Naive B cell (primary cell): ENCODE measurements at places on chromosomes 16 and 17.

DNA sequence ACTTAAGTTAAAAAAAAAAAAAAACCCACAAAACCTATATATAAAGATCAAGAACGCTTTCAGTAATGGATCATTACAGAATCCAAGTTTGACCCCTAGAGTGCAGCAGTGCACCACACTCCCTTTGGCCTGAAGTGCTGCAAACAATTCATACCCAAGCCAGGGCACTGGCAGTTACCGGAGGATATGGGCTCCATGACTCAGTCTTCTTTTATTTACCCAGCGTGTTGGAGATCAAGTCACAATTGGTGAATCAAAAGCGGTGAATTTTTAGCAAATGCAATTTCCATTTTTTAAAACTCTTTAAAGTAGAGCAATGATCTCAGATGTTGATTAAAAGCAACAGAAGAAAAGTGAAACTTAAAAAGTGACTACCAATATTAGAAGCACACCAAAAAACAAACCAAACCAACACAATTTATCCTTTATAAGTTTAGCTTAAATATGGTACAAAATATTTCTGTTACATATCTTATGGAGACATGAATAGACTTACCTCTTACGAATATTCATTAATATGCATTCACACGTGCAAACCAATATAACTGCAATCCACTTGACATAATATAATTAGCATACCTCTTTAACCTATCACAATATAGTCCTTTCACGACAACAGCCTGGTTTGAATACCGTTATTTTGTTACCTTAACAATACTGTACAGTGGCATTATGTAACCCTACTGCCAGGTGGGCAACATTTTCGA is 46.3 kb downstream of the ZNF652 start:
- peaks cover 27% of the 10 kb centered on the region for H3K4me1 ChIP-seq
- H3K27ac ChIP-seq: no peak overlapping the region
- H3K36me3 ChIP-seq: peaks cover 7% of the 10 kb centered on the region
- peak; percentile 66 for DNase-seq
- H3K27me3 ChIP-seq: no peaks in the 10 kb centered on the region

GRCh38 chr17:21019976-21020586 is 22.7 kb downstream of the USP22 start:
- peaks cover 17% of the 10 kb centered on the region for H3K36me3 ChIP-seq
- H3K27me3 ChIP-seq: no peaks in the 10 kb centered on the region
- peak overlapping the region; percentile 43 for H3K27ac ChIP-seq
- H3K4me3 ChIP-seq: no peak overlapping the region

DNA sequence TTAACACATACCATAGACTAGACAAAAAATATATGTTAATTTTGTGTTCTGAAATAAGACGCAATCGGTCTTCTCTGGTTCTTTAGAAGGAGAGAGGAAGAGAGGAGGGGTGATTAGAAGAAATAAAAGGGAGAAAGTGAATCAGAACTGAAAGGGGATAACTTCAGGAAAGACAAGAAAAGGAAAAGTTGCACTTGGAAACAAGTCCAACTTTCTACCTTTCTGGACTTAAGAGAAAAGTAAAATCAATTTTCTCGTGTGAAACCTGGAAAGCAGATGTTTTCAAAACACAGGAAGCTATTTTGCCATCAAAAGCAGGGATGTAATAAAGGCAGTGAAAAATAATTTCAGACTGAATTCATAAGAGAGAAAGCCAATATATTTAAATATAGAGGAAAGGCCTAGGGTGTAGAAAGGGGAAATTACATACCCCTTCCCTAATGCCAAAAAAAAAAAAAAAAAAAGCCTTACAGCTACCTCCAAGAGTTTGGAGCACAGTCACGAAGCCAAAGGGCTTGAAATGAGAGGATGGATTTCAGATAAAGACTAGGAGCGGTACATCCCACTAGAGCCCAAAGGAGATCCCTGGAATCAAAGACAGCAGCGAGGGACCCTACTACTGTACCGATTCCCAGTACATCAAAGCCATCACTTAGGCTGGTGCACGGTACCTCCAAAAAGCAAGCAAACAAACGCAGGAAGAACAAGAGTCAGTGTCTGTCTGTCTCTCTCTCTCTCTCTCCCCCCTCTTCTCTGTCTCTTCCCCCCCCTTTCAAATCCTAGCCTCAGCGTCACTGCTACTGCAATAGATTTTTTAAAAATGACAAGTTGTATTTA is 12.1 kb upstream of the ZFHX3 start:
- H3K27ac ChIP-seq: no peak overlapping the region
- DNase-seq: no peak
- peak overlapping the region; percentile 90 for H3K4me3 ChIP-seq
- H3K27me3 ChIP-seq: peaks cover 41% of the 10 kb centered on the region

DNA sequence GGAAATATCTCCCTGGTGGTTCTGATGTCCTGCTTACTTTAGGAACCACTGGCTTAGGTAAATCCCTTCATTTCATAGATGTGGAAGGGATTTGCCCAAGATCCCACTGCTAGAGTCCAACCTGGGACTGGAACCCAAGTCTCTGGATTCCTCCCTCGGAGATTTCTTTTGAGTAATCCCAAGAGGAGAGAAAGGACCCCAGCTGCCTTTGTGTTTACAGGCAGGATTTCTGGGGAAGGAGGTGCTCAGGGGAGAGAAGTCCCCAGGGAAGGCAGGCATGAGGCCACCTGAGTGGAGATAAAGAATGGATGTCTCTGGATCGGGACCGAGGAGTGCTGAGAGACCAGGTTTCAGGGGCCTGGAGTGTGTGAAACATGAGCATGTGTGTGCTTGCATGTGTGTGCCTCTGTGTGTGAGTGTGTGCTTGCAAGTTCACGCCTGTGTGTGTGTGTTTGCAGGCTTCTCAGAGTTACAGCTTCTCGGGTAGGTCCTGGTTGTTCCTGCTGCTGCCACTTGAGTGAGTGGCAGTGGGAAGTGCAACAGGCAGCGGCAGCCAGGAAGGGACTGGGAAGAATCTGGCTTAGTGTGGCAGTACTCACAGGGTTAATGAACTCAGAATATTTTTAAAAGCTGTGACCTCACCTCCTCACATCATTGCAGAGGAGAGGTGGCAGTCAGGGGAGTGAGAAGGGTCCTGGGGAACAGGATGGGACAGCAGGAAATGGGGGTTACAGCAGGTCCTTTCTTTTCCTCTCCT is 2.2 kb downstream of the KCNH6 start:
- H3K27ac ChIP-seq: no peak overlapping the region
- H3K36me3 ChIP-seq: peaks cover 8% of the 10 kb centered on the region
- peaks cover 55% of the 10 kb centered on the region for H3K27me3 ChIP-seq
- peaks cover 7% of the 10 kb centered on the region for H3K4me1 ChIP-seq

DNA sequence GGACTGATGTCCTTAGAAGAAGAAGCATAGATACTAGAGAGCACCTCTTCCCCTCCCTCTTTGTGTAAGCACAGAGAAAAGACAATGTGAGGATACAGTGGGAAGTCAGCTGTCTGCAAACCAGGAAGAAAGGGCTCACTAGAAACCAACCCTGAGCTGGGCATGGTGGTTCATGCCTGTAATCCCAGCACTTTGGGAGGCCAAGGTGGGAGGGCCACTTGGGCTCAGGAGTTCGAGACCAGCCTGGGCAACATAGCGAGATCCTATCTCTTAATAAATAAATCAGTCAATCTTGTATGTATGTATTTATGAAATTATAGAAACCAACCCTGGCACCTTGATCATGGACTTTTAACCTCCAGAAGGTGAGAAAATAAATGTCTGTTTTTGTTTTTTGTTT is 118.3 kb downstream of the NPIPB5 start:
- no peaks in the 10 kb centered on the region for H3K36me3 ChIP-seq
- no peak overlapping the region for H3K27ac ChIP-seq
- DNase-seq: no peak
- H3K27me3 ChIP-seq: peaks cover 9% of the 10 kb centered on the region
- no peak overlapping the region for H3K4me3 ChIP-seq
